HEK293T (cell line): ENCODE measurements at places on chromosomes 7 and 10.

GRCh38 chr10:97901381-97901780 is 51.7 kb downstream of the GOLGA7B start:
- DNase-seq: no peak

DNA sequence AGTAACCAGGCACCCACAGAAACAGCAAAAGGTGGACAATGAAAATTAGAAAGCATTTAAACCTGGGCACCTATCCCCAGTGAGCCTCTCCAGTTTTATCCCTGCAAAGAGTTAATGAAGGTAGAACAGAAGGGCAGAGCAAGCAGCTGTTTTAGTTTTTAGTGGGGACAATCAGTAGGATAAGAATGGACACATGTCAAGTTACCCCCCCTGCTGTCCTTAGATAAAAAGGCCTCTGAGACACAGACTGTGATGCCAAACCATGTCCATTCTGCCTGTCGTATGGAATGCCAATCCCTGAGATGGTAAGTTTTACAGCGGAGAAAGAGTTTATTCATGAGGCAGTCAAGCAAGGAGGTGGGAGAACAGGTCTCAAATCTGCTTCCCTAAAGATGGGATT is 162.6 kb upstream of the AGR3 start:
- no peak for DNase-seq

GRCh38 chr7:124712017-124712416 is 53.6 kb downstream of the GPR37 start:
- no peak for DNase-seq

DNA sequence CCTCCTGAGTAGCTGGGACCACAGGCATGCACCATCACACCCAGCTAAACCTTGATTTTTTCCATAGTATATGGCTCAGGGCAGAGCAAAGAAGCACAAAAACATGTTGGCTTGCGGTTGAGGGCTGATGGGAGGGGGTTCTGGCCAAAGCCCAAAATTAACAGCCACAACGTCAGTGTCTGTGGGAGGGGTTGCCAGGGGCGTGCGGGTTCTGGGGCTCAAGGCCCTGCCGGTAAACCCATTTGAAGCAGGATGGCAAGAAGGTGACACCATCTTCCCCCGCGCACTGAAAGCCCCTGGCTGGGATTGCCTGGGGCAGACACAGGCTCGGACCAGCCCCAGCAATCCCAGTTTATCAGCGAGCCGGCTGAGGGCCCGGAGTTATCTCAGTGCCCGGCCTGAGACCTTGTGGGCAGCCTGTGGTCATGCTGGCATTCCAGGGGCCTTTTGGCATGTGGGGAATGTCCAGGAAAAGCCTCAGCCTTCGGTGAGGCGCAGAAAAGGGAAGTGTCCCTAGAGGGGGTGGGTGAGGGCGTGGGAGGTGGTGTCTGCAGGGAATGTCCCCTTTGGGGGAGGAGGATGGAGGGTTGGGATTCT is 167.7 kb upstream of the TNRC18 start:
- no peak for DNase-seq

DNA sequence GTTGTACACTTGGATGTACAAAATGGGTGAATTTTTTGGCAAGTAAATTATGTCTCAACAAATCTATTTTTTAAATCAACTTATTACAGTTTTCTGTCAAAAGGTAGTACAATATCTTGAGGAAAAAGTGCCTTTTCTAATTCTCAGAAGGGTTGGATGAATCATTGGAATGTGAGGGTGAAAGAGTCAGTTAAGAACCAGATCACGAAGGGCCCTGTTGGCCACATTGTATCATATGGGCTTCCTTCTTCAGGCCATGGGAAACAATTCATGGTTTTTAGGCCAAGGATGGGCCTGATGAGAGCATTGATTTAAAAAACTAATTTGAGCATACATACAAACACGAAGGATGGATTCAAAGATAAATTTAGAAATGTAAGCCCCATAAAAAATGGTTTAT is 503.7 kb downstream of the TNS3 start:
- DNase-seq: no peak

DNA sequence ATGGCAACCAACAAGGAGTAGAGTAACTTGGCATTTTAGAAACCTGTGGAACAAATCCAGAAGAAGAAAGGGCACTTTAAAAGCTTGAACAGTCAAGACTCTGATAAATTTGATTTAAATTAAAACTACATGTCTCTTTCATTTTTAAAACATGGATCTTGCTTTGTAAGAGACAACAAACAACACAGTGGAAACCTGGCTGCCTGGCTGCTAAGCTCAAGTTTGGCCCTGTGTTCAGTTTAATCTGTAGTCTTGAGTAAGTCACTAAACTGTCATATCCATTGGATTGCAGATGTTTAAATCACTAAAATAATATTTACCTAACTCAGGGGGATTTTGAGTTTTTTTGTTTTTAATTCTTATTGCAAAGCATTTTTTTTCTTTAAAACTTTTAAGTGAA is 374.9 kb upstream of the SEMA3D start:
- DNase-seq: no peak

DNA sequence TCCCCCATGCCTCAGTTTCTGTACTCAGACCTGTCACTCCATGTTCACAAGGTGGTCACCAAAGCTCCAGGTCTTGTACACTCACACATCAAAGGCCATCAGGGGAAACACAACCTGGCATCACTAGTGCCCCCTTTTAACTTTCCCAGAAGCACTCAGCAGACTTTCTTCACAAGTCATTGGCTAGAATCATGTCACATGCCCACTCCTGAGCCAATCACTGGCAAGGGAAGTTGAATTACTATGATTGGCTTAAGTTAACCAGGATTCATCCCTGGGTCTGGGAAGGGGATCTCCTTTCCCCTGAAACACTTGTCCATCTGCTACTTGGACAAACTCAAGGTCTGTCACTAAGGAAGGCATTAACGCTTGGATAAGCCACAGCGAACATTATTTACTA is 193.8 kb upstream of the PLXNA4 start:
- DNase-seq: no peak

DNA sequence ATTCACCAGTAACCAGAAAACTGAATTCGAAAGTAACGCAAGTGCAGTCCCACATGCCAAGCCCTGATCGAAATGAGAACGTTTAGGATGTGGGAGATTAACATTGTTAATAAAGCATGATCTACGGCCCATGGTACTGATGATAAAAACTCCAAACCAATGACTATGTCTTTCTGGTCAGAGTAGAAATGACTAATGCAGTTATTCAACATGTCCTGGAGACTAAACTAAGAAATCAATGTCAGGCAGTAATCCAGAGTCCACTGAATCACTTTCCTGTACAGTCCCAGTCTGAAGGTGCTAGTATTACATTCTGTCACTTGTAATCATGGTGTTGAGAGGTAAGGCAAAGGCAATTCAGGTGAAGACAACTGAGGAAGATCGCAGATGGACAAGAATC is 14.4 kb downstream of the NPSR1 start:
- no peak for DNase-seq

- no peak for DNase-seq
Observed at GRCh38 chr7:102832674-102833073, 80.1 kb upstream of the LRRC17 start.

DNA sequence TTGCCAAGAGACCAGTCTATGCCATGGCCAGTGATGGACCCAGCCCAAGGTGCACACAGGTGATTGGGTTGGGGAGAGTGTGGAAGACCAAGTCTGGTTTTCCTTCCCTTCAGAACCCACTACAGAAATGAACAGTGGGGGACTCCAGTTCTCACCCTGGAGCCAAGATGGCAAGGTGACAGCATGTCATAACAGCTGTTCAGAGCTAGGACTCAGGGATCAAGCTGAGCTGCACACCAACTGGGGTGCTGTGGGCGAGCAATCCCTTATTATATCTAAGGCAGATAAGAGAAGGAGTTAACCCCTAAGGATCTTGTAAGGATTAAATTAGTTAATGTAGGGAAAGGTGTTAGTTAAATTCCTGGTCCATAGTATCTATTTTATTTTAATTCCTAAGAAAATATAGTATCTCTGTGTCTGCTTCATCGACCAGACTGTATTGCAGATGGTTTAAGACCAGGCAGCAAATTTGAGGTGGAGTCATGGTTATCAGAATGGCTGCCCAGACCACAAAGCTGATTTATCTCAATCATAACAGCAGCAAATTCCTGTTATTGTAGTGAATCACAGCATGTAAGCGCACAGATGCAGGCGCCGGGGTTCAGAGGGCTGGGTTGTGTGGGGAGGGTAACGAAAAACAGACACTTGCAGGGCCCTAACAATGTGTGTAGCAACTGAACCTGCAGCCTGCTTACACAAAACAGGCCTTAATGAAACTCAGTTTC is 208.7 kb upstream of the ZNF32 start:
- no peak for DNase-seq

DNA sequence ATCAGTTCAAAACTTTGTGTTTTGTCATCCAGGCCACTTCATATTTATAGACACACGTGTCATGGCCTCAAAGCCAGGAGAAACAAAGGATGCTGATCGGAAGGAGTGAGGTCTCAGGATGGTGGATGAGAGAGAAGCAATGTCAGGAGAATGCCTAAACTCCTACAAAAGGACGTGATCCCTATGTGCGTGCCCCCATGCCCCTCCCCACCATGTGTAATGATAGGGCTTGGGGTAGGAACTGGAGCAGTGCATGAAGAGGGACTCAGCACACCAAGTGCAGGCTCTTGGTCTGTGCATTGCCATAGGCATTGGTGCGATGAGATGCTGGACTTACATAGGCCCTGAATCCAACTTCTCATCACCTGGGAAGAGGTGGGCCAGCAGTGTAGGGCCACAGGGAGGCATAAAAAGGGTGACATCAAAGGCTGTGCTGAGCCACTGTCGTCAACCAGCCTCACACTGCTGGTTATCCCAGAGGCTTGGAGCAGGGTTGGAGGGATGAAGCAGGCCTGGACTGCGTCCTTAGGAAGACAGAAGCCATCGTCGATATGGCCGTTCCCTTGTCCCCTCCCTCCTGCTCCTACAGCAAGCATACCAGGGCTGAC is 46.9 kb upstream of the GDF10 start:
- no peak for DNase-seq

- no peak for DNase-seq
Observed at GRCh38 chr7:146606628-146607027, 490.0 kb downstream of the CNTNAP2 start.

DNA sequence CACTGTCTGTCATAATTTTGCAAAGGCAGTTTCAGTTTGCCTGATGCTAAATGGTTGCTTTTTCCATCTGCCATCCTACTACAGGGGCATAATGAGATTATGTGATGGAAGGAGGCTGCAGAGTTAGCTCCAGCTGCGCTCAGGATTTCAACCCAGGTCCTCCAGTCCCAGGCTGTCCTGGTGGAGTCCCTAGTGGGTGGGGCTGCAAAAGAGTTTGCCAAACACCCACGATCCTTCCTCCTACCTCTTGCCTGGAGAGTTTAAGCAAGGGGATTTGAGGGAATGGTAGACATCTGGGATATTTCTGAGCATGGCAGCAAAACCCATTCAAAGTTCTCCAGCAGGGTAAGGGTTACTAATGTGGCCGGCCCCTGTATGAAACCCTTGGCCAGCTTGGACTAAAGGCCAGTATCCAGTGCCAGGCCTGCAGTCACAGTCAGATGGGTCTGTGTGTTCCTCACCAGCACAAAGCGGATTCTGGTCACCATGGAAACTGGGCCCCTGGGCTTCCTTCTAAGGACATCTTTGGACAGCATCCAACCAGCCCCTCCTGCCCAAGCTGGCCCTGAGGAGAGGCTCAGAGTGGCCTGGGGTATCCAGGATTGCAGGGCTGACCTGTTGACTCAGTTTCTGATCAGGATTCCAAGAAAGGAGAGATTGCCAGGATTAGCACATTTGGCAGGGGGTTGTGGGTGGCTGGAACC is 42.7 kb upstream of the CHST3 start:
- DNase-seq: no peak

- DNase-seq: no peak
Observed at GRCh38 chr7:99395616-99396327, 12.6 kb downstream of the PDAP1 start.

DNA sequence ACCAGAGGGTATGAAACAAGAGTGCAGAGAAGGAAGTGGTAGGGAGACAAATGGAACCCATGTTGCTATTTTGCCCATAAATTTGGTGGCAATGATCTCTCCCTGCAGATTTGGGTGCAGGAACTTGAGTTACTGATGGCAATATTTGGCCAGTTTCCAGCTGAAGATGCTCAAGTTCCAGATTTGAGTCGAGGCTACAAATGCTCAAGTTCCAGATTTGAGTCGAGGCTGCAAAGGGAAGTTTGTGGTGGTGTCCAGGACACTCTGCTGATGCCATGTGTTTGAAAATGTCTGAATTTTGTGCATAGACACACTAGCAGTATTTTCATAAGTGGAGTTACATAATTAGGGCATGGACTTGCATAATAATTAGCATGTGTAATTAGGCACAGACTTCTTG is 40.8 kb downstream of the TBXAS1 start:
- no peak for DNase-seq

- no peak for DNase-seq
Observed at GRCh38 chr7:30238721-30239441, 45.5 kb upstream of the ZNRF2 start.

- no peak for DNase-seq
Observed at GRCh38 chr10:123017421-123018165, 8.8 kb downstream of the ACADSB start.

GRCh38 chr7:81725003-81725811 is 44.6 kb downstream of the HGF start:
- DNase-seq: no peak

DNA sequence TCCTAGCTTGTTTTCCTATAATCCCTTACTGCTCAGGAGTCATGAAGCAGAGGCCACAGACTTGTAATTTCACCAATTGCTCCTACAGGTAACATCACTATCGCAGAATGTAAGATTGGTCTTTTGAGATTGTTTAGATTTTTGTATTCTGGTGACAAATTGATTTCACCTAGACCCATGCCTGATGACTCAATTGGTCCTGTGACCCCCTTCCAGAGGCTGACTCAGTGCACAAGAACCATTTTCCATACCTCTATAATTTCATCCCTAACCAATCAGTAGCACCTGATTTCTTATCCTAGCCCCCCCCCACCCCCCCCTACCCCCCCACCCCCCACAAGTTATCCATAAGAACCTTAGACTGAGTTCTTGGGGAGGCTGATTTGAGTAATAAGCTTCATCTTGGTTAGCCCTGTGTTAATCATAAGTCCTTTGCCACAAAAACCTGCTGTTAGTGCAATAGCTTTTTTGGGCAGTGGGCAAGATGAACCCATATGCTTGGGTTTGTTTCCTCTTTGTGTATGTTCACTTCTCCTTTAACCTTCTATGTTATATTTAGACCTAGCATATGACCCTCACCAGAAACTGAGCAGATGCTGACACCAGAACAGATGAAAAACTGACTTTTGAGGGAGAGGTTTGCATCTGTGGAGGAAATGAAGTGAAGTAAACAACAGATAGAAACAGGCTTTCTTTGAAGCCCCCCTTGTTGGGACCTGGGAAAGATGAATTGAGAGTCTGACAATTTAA is 187.1 kb downstream of the KIF20B start:
- no peak for DNase-seq
